ENCODE measurements at places on chromosomes 6 and 20.

- no peak for DNase-seq
Measured at GRCh38 chr6:92910646-92911045, 508.7 kb downstream of the EPHA7 start.

- DNase-seq, result no peak
Measured at GRCh38 chr20:49854190-49854875, 41.7 kb downstream of the SLC9A8 start.

GRCh38 chr6:108644252-108644651 lies 83.5 kb downstream of the FOXO3 start:
- no peak for DNase-seq

DNA sequence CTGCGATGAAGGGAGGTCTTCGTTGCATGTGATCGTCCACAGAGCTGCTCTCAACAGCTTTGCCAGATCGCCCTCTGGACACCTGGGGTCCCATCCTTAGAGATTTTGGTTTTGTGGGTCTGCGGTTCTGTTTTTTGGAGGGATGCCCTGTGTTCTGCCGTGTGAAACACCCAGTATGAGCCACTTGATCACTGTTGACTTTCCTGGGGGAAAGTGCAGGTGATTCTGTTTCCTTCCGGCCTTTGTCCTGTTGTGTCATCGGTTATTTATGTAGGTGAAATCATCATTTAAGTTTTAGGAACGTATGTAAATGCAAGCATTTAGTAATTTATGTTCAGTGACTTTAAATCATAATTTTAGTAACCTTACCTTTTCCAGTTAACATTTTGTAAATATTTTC lies 56.4 kb upstream of the SLC22A1 start:
- DNase-seq, result no peak

- DNase-seq, result no peak
Measured at GRCh38 chr6:130644175-130644574, 183.0 kb upstream of the SMLR1 start.

DNA sequence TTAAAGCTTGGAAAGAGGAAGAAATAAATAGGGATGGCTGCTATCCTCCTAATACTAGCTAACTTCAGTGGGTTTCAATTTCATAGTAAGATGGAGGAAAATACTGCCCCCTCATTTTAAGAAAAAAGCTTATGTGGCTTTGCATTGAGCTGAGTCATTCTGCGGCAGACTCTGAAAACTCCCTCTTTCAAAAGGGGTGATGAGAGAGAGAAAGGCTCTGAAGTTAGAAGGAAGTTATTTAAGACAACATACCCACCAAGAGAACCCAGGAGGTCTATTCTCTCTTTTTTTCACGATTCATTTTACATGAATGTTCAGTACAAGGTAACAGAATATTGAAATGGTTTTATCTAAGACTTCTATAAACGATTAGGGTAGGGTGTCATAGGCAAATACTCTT lies 4.5 kb downstream of the PRDM13 start:
- DNase-seq, result no peak

GRCh38 chr6:104688283-104688969 lies 171.3 kb downstream of the HACE1 start:
- DNase-seq, result no peak

Data from left renal pelvis (tissue), 4 donors.